B cell (primary cell): ENCODE measurements at places on chromosomes 1 and 21. TPM values are rescaled to one million over a fixed set of nuclear protein-coding genes. Genes with fewer than 3 reads are reported as not detected.

The AMY1C gene
- not detected in 2 replicates for polyA plus RNA-seq

The CCDC185 gene
- polyA plus RNA-seq: not detected in 2 replicates

The FAM72C gene
- 0.03 and 0.27 TPM in 2 replicates for polyA plus RNA-seq

The ORC1 gene
- polyA plus RNA-seq: 0.71 and 0.78 TPM in 2 replicates

The LCE1F gene
- polyA plus RNA-seq: not detected in 2 replicates

The PLA2G2D gene
- polyA plus RNA-seq: 2.2 and 2.8 TPM in 2 replicates

The LYSMD1 gene
- 0.68 and 1.4 TPM in 2 replicates for polyA plus RNA-seq

The ELOVL1 gene
- 78.8 and 98.5 TPM in 2 replicates for polyA plus RNA-seq
